ENCODE measurements at places on chromosomes 5 and 9.
A peak's percentile ranks its signal among the peaks of the same experiment; 100 is the strongest.

DNA sequence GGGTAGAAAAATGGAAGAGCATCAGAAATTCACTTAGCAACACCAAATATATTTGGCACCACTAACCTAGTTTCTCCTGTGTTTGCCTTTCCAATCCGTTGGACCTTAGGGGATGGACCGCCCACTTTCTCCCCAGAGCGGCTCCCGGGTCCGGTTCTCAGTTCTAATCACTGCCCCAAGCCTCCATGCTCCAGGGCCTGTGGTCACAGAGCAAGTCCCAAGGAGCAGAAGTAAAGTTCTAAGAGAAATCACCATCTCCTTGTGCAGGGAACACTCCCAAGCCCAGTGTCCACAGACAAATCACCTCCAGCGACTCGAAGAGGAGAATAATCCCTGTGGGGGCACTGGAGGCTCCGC, 728 bp upstream of the SLC1A1 start:
- DNase-seq, result no peak

DNA sequence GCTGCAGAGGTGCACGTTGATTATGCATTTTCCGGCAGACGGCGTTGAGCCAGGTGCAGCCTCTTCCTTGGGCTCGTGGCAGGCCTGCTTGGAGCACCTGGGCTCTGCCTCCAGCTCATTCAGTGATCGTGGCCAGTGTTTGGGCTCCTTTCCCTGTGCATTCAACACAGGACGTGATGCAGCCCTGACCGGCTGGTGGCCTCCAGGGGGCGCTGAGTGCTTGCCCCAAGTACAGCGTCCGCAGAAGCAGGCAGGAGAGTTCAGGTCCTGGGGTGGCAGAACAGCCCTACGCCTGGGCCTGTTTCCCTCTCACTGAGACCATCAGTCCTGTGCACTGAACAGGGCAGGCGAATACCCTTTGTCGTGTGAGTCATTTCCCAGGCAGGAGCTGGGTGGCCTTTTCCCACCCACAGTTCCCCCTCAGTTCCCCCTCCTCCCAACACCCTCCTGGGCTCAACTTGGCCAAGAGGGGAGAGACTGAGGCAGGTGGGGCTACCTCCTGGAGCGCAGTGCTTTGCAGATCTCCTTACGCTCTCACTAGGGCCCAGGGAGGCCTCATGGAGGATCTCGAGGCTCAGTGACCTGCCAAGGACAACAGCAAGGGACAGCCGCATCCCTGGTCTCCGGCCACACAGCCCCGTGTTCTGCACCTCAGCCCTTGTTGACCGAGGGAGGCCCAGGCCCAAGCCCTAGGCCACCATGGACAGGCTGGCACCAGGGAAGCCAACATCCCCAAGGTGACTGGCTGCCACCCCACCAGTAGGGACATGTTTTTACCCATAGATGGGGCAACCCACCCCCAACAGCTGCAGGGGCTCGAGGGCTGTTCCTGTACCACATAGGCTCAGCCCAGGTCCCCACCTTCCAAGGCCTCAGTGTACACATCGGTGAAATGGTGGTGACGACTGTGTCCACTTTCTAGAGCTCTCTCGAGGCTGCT, 52.9 kb downstream of the LRSAM1 start:
- peak; percentile 64 for DNase-seq

DNA sequence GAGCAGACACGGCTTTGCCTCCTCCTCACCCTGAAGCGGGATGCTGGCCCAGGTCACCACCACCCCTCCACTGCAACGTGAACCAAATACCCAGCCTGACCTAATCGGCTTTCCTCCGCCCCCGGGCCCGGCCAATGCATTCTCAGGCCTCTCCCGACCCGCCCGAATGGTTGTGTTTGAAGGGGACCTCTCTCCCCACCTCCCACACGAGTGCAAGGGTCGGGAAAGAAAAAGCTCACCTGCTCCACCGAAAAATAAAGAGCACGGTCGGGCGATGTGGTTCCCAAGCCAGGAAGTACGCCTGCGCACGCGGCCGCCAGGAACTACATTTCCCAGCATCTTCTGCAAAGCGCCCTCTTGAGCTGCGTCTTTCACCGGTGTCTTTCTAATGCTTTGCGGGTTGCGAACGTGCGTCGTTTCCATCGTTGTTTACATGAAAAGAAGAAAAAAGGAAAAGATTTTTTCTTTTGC, at the start of gene ZNF883:
TSS of gene ZNF883 (minus strand) at position 282 of the 471 bp plus-strand sequence.
- no peak for DNase-seq

DNA sequence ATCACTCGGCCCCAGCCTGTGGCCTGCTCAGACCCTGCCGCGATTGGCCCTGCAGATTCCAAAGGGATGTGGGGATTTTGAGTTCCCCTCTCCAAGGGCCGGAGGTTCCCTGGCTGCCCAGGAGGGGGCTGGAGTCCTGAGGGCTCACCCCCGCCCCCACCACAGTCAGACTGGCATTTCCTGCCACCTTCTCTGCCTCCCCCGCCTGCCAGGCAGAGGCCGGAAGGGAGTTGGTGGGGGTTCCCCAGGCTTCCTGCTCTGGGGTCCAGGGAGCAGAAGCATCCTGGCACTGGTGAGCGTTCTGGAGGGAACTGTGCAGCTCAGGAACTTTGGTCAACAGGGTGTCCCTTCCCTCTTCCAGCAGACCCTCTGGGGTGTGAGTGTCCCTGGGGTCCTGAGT, 70.6 kb downstream of the RXRA start:
- no peak for DNase-seq

GRCh38 chr5:135063056-135063445, 29.0 kb upstream of the PITX1 start:
- DNase-seq, result no peak

GRCh38 chr9:37215830-37216229, 95.5 kb downstream of the ZCCHC7 start:
- no peak for DNase-seq

DNA sequence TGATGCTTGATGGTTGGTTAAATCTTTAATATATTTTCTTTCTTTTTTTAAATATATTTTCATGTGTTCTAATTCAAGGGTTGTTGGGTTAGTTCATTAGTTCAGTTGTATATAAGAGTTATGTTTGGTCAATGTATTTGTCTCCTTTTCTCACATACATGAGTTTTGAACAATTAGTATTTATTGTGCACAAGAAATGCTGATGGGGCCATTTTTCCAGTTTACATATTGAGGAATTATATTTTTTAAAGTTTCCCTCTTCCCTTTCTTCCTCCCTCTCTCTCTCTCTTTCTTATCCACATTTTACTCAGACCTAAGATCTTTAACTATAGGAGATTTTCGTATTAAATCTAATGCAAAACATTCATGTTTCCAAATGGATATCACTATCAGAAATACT, 74.0 kb downstream of the LNPEP start:
- DNase-seq, result no peak

- DNase-seq, result no peak
Measured at GRCh38 chr5:14545308-14545707, 36.3 kb upstream of the OTULINL start.

GRCh38 chr5:77391240-77391765, 100.8 kb downstream of the WDR41 start:
- DNase-seq, result no peak

DNA sequence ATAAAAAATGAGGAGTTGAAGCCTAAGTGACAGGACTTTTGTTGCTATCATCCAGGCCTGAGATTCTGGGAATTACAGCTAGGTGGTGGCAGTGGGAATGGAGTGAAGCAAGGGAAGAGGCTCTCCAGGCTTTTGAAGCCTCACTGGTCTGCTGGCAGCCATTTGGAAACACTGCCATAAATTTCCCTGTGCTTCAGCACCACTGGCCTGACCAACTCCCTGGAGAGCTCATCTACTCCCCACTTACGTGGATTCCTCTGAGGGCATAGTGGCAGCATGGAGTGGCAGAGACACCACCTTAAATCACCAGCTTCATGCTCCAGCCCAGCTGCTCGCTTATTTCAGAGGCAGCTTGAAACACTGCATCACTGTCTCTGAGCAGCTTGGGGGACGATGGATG, 518.2 kb downstream of the TLR4 start:
- no peak for DNase-seq

DNA sequence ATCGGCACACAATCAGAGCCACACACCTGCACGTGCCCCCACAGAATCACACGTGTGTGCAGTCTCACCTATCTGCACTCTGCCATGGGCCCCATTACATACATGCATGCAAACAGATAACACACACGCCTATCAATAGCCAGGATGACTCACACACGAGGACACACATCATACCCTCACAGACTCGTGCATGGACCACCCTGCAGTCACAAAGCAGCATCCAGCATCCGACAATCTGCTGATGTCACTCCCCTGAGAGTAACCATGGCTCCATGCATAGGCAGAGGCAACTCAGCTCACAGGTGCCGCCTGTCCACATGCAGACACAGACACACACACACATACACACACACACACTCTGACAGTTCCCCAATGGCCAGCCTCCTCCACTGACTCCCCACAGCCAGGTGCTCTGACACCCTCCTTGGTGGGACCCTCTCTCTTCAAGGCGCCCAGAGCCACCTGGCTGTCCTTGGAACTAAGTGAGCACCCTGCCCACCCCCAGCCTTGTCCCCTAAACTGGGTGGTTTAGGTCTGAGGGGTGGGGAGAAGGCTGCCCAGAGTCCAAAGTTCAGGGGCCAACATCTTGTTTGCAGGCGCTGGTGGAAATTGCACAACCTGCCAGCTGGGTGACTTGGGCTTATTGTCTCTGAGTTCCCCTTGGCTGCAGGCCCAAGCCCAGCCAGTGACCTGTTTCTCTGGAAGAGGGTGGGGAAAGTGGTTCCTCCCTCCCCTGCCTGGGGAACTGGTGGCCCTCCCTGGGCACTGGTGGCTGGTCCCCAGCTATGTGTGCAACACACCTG, 34.6 kb upstream of the NEK6 start:
- DNase-seq, result no peak

DNA sequence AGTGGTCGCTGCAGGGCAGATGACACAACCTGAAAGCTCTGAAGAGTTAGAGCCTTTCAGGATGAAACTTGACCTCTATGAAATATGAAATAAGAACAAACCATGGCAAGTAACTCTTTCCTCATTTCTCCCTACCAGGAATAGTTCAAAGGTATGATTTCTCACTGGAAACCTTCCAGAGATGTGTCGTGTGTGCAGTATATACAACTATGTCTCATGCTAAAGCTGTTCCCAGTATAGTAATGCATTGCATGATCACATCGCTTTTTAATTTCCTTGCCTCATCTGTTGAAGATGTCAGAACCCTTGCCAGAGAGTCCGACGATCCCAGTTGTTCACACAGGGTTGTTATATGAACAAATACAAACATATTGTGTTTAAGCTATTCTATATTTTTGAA, 45.8 kb upstream of the RGMB start:
- no peak for DNase-seq

- DNase-seq, result no peak
Measured at GRCh38 chr9:125748446-125749099, 1.4 kb downstream of the PBX3 start.

DNA sequence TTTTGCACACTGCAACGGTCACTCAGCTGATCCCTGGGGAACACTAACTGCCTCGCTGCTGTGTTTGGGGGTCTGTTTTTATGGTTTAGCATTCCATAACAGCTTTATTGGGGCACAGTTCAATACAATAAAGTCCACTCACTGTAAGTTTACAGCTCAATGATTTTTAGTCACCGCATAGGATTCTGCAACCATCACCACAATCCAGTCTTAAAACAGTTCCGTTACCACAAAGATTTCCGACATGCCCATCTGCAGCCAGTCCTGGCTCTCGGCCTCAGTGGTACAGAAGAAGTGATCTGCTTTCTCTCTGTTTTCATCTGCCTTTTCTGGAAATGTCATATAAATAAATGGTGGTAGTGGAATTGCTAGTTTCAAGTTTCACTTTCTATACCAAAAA, 23.6 kb downstream of the OR2V2 start:
- DNase-seq, result no peak

GRCh38 chr5:116488356-116489041, 86.1 kb downstream of the SEMA6A start:
- no peak for DNase-seq

- DNase-seq, result no peak
Measured at GRCh38 chr9:109164042-109164441, 3.0 kb downstream of the FRRS1L start.

GRCh38 chr9:1514250-1514649, 464.1 kb downstream of the DMRT2 start:
- DNase-seq, result no peak

GRCh38 chr5:39274398-39275085, 55.2 kb upstream of the FYB1 start:
- DNase-seq, result peak; percentile 40

- DNase-seq, result no peak
Measured at GRCh38 chr9:32344551-32345182, 39.8 kb upstream of the ACO1 start.

DNA sequence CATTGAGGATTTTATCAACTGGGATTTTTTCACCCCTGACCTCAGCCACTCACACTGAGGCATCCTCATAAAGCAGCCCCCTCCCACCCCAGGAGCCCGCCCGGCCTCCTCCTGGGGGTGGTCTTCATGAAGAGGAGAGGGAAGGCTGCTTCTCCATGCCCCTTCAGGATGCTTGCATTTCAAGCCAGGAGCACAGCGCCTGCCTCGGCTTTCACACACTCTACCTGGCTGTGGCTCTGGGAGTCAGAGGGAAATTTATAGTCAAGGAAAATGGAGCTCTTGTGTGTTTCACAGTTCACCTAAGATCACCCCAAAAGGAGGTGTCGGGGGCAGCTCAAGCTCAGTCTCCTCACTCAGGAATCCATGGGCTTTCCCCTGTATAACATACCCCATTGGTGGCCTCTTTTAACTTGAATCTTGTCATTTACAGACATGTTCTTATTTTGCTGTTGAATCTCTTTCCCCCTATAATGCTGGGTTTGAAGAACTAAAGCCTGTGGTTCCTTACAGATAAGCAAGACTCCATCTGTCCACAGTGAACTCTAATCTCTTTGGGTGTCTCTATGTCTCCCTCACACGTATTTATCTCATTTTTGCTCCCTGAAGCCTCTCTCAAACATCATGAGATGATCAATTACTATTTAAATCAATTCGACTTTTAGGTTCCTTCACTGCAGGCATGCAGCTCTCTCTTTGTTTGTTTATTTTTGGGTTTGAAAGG, 22.6 kb upstream of the IQGAP2 start:
- no peak for DNase-seq

GRCh38 chr5:73763300-73764032, 137.5 kb downstream of the ARHGEF28 start:
- DNase-seq, result no peak

Measured in GM19239 (cell line).